ENCODE measurements at places on chromosomes 3 and 15.

GRCh38 chr3:132522353-132522752 is 74.7 kb upstream of the ACKR4 start:
- no peak for DNase-seq

GRCh38 chr3:168860592-168860991 is 764.9 kb upstream of the GOLIM4 start:
- DNase-seq = no peak

DNA sequence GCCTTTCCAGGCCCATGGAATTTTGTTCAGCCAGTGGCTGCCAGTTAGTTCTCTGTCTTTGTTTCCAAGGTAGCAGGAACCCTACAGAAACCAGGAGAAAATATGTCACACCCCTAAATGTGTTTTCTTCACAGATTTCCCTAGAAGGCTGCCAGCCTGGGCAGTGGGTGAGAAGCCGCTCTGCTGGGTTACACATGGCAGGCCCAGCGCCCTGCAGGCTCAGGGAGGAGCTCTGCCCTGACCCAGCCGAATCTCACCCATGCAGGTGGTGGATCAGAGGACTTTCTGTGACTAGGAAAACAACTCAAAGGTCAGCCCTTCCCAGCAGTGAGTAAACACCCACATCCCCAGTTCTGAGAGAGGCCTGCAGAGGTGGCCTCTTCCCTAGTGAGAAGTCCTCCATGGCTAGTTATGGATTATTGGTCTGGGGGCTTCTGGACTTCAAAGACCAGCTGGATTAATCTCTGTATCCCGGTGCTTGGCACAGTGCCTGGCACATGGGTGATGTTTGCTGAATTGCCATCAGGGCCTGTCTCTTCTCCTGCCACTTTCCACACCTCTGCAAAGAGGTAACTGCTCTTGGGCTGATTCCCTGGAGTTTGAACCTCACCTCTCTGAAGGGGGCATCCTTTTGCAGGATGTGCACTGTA is 34.7 kb upstream of the BDH1 start:
- no peak for DNase-seq

GRCh38 chr3:58535531-58536500 is 1.2 kb downstream of the ACOX2 start:
- no peak for DNase-seq

- DNase-seq = no peak
Measured at GRCh38 chr15:65559941-65560340, 29.7 kb downstream of the HACD3 start.

GRCh38 chr15:95449230-95449628 is 881.3 kb upstream of the NR2F2 start:
- DNase-seq = no peak

GRCh38 chr3:178244733-178245709 is 291.2 kb upstream of the KCNMB2 start:
- no peak for DNase-seq

- no peak for DNase-seq
Measured at GRCh38 chr3:79285380-79285779, 482.4 kb downstream of the ROBO1 start.

DNA sequence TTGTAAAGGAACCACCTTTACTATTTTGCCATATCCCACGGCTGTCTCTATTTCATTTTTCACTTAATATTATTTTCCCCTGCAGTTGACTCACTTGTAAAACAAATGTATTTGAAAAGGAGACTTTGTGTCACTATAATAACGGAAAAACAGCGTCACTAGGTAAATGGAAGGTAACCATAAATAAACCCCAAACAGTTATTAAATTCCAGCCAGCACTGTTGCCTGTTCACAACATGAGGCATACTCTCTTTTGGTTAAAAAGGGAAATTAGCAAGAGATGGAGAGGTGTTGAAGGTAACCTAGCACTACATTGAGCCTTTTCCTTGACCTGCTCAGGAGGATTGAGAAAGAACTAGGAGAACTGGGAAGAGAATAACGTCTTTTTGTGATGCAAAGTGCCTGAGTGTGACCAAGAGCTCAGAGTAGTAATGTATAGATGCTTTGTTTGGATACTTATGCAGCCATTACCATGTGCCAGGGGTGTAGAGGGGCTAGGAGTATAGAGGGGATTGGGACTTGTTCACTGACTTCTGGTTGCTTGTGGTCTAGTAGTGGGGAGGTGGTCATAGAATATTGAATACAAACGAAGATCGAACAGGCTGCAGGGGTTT is 19.6 kb downstream of the FLNB start:
- DNase-seq = no peak

DNA sequence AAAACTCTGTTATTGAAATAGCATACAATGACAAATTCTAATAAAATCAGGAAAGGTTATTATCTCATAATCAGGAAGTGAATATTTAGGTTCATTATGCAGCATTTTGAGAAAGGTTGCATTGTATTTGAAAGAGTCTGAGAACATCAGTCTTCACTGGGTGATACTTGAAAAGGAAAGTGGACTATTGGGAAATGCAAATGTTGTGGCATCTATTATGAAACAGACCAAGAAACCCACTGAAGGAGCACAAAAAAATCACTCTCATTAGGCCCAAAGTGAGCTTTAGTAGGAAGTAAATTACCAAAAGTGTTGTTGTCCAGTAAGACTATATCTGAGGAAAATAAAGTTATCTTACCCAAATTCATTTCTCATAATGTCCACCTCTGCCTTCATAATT is 90.8 kb downstream of the ZPLD1 start:
- no peak for DNase-seq

GRCh38 chr3:161017971-161018370 is 87.2 kb downstream of the B3GALNT1 start:
- no peak for DNase-seq

DNA sequence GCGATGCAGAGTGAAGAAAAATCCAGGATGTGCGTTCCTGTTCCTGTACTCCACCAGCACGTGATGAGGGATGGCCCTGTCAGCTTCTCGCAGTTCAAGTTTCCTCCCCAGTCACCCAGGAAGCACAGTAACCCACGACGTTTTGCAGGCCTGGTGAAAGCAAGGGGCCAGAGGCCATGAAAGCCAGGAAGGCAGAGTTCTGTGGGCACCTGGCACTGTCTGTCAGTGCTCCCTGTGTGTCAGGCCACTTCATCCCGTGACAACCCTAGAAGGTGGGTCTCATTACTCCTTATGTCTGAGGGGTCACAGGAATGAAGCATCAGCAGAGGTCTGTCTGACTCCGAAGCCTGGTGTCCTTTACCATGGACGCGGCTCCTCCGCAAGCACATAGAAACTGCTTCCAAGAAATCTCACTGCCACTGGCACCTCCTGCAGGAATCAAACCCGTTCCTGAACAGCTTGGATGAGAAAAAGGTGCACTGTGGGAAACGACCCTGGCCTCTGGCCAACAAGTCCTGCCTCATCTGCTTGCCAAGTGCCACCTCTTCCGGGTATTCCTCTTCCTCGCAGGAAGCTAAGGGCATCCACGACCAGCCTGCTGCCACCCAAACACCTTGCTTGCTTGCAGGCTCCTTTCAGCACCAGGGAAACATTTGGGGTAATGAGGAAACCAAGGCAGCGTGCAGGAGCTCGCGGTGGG is 14.6 kb downstream of the RAB43 start:
- DNase-seq = no peak

DNA sequence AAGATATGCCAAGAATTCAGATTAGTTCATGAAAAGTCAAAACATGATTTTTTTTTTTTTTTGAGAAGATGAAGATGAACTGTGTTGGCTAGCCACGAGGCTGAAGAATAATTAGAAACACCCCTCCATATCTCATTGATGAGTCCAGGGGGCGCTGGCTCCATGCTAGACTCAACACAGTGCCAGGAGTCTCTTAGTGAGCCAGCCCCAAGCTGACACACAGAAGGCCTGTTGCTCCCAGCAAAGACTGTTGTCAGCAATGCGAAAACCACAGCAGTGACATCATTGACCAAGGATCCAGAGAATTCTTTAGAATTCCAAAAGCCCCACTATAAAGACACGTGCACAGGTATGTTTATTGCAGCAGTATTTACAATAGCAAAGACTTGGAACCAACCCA is 185.2 kb downstream of the ANXA2 start:
- no peak for DNase-seq

GRCh38 chr15:29533647-29534046 is 264.0 kb upstream of the NSMCE3 start:
- DNase-seq = no peak

- no peak for DNase-seq
Measured at GRCh38 chr15:51756482-51756881, 5.1 kb downstream of the TMOD2 start.

Measured in anterior cingulate cortex (tissue), 58 donors.